ENCODE measurements at places on chromosomes 1 and 21. TPM values are rescaled to one million over a fixed set of nuclear protein-coding genes. Genes with fewer than 3 reads are reported as not detected.

Gene PRKAA2
- not detected for total RNA-seq

GRCh38 chr1:65387821-65388220 is 32.6 kb upstream of the LEPR start:
- DNase-seq: no peak
- peaks cover 11% of the 10 kb centered on the region for H3K36me3 ChIP-seq
- H3K27ac ChIP-seq: no peak overlapping the region
- H3K27me3 ChIP-seq: no peaks in the 10 kb centered on the region
- H3K4me1 ChIP-seq: no peaks in the 10 kb centered on the region
- no peak overlapping the region for H3K4me3 ChIP-seq

GRCh38 chr1:219795363-219795917 is 132.9 kb downstream of the SLC30A10 start:
- no peak overlapping the region for H3K27ac ChIP-seq
- DNase-seq: no peak
- peaks cover 8% of the 10 kb centered on the region for H3K27me3 ChIP-seq

GRCh38 chr21:37281993-37282392 is 14.9 kb upstream of the VPS26C start:
- DNase-seq: peak; percentile 18
- H3K4me3 ChIP-seq: peak overlapping the region; percentile 91
- no peaks in the 10 kb centered on the region for H3K36me3 ChIP-seq
- no peaks in the 10 kb centered on the region for H3K4me1 ChIP-seq
- no peaks in the 10 kb centered on the region for H3K27me3 ChIP-seq

- peaks cover 9% of the 10 kb centered on the region for H3K4me1 ChIP-seq
- H3K27ac ChIP-seq: no peak overlapping the region
- peaks cover 14% of the 10 kb centered on the region for H3K27me3 ChIP-seq
- no peak overlapping the region for H3K4me3 ChIP-seq
Measured at GRCh38 chr1:178490136-178490535, 6.6 kb downstream of the CLEC20A start.

DNA sequence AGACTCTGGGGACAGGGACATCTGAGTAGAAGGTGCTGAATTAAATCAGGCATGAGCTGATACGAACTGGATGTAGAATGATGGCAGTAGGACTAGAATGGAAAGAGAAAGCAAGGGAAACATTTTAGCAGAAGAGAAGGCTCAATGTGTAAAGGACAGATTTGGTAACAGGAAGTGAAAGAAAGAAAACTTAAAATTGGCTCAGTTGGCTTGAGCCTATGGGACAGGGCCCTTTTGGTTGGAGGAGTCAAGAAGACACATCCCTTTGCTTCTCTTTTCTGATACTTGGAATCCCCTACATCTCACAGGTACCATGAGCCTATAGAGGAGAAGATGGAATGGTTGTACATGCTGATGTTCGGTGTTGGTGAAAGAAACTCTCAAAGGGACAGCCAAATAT is 300.6 kb upstream of the PLXNA2 start:
- no peaks in the 10 kb centered on the region for H3K4me1 ChIP-seq
- no peaks in the 10 kb centered on the region for H3K36me3 ChIP-seq
- no peak overlapping the region for H3K4me3 ChIP-seq
- H3K27me3 ChIP-seq: peaks cover 5% of the 10 kb centered on the region
- no peak overlapping the region for H3K27ac ChIP-seq

DNA sequence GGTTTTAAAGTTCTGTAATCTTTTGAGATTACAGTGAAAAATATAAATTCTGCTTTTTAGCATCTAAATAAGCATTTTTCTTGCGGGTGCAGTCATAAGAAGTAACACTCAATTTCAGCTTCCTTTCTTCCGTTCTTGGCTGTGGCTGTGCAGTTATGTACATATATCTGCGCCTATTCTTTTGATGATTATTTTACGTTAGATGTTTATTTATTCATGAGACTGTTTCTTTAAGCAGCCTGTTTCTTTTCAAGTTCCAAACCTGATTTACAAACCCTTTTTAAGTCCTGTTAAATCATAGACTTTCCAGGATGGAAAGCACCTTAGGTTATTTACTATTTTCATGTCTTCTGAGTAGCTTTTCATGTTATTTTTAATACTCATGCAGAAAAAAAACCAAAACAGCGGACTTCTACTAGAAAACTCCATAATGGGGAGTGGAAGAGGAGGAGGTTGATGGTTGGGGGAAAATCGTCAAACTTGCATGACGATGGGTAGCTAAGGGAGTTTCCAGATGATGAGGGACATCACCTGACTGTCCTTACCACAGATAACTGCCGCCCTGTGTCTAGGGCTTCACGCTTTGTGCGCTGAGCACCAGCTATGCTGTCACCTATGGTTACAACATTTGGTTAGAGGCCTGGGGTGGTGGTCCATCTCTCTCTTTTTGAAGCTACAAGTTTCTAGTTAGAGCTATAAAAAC is 2.6 kb downstream of the PRDM2 start:
- H3K36me3 ChIP-seq: peaks cover 10% of the 10 kb centered on the region
- H3K4me3 ChIP-seq: peak overlapping the region; percentile 59

DNA sequence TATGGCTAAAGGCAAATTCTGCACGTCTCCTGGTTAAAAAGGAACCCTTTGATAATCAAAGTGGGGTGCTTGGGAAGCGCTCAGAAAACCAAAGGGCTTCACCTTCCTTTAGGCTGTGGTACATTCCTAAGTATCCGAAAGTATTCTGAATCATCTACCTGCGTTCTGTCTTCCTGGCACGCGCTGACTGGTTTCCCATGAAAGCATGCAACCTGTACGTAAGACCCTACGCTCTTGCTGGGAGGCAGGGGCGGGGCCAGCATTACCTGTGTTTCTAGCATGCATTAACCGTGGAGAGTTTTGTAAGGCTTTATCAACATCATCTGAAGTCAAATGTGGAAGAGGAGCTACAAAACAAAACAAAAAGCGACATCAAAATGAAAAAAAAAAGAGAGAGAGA is 96.0 kb downstream of the ERG start:
- no peak for DNase-seq
- no peaks in the 10 kb centered on the region for H3K4me1 ChIP-seq
- peaks cover 20% of the 10 kb centered on the region for H3K27me3 ChIP-seq
- H3K4me3 ChIP-seq: no peak overlapping the region

Data from naive thymus-derived CD8-positive, alpha-beta T cell (primary cell).